Fibroblast of upper back skin (primary cell): ENCODE measurements at places on chromosomes 11 and 22.
A peak's percentile ranks its signal among the peaks of the same experiment; 100 is the strongest.

DNA sequence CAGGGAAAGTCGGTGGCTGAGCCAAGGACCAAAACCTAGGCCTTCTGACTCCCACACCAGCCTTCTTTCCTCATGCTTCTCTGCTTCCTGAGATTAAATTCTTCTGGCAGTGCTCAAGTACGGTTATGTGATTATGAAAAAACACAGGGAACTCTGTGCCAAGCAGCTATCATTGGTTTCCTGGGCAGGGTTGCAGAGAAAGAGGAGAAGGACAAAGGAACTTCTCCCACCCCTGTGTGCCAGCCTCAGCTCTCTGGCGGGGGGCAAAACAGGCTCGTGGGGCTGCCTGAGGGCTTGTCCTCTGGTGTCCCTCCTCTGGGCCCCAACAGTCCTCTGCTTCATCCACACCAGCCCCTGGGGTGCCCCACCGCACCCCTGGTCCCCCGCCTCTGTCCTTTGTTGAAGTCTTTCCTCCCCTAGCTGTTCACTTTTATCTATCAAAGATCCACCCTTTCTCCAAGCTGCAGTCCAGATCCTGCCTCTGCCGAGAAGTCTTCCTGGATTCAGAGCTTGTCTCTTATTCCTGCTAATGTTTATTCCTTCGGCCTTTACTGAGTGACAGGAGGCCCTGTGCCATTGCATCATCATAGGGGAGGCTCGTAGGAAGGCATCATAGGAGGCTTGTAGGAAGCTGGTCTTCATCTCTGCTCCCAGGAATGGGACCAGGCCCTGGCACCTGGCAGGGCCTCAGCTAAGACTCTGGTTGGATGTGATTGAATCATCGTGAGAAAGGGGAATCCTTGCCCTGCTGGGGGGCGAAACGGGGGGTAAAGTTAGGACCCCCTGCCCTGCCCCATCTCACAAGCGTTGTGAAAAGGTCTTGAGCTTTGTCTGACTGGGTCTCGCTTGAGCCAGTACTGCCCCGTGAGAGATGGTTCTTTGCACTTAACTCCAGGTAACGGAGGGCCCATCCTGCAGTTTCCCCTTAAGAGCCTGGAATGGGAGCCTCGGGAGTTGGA, 11.5 kb upstream of the FTH1 start:
- no peak for DNase-seq

DNA sequence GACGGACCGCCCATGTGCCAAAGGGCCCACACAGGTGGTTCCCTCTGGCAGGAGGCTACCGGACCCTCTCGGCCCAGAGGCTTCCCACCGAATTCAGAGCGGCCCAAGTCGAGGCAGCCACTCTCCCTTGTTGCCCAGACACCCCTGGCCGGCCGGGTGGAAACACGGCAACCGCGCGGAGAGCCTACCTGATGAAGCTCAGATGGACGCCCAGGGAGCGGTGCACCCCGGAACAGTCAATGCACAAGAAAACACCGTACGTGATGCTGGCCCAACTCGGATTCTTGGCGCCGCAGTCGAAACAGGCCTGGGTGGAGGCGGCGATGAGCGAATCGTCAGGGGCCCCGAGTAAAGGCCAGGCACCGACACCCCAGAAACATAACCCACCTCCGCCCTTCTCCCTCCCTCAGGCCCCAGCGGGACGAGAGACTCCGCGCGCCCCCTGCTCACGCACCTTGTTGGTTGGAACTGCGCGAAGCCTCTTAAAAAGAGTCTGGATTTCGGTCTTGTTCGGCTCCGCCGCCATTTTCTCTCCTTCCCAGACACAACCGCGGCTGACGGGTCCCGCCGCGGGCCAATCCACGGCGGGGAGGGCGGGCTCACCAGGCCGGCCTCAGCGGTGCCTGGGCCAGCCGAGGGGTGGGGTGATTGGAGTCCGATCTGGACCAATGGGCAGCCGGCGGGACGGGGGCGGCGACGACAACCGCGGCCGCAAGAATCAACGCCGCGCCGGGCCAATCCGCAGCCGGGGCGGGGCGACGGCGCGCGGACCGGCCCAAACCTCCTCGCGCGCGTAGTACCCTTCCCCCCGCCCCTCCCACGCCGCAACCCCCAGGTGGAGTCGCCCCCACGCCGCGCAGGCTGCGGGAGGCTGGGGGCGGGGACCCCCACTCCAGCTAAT, at the start of gene ARFGAP2:
Gene ARFGAP2, minus strand, starts transcription at position 552 of the 901 bp plus-strand sequence. Its CDS starts 26 bp downstream, at position 526.
- DNase-seq: peak; percentile 95

GRCh38 chr11:2555336-2555735, 110.5 kb downstream of the KCNQ1 start:
- DNase-seq: no peak

DNA sequence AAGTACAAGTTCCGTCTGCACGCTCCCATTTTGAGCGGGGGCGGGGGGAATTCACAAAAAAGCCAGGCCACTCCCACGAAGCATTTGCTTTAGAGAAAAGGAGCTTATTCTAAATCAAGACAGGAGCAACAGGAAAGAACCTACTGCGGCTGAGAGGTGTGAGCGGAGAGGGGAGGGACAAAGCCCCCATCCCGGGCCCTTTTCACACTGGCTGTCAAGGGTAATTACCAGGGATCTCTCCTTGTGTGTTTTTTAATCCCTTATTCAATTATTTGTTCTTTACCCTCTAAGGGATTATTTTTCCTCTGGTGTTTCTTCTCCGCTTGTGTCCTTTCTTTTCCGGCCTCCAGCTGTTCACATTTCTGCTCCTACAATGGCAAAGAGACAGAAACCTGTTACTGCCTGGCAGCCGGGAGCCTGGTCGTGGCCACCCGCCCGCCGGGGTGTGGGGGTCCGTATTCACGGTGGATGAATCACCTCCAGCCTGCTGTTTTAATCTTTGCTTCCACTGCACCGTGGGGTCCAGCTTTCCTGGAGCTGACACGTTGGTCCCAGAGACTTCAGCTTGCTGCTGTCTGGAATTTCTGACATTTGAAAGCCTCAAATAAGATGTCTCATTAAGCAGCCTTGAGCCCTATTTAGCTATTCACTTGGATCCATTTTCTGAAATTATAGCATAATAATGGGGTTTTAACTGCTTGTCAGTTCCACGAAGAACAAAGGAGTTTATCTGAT, 61.4 kb upstream of the FADD start:
- DNase-seq: no peak

DNA sequence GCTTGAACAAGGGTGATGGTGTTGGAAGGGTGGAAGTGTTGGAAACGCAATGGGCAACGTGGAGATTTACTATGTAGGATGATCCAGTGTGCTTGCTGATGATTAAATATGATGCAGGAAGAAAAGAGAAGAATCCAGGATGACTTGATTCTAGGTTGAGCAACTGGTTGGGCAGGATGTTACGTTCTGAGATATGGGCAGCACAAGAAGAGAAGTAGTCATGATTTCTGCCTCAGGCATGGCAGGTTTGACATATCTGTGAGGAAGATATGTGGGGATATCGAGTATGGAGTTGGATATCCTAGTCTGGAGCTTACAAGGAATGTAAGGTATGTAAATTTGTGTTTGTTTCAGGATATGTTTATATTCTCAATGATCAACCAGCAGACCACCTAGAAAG, 1.9 kb downstream of the OR52K1 start:
- no peak for DNase-seq

GRCh38 chr11:122670131-122670530, 14.6 kb downstream of the UBASH3B start:
- no peak for DNase-seq

DNA sequence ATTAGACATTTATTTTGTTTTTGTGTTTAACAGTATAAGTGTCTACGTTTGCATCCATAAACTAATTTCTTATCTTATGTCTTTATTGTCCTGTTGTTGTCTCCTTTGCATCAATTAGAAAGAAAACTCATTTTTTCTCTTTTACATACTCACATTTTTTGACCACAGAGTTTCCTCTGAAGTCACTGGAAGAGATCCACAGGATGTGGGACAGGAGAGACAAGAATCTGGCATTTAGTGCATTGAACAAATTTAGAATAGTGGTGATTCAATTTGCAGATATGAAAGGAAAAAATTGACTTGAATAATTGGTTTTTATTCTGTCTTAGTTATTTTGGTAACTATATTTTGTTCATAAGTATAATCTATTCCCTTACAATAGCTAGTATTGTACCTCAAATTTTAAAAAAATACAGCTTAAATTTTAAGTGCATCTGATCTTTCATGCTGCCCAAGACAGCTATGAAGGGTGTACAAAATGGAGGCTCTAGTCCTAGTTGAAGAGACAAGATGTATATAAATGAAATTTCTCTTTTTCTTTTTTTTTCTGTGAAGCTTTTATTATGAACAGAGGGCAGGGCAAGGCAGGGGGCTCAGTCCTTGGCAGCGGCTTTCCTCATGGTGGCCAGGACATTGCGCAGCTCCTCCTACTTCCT, 24.4 kb downstream of the HORMAD2 start:
- peak; percentile 40 for DNase-seq

- DNase-seq: no peak
Measured at GRCh38 chr11:70762810-70763209, 364.5 kb downstream of the CTTN start.

- no peak for DNase-seq
Measured at GRCh38 chr11:48020092-48020755, 39.9 kb downstream of the PTPRJ start.

- DNase-seq: no peak
Measured at GRCh38 chr11:123454060-123454651, 24.1 kb downstream of the GRAMD1B start.

DNA sequence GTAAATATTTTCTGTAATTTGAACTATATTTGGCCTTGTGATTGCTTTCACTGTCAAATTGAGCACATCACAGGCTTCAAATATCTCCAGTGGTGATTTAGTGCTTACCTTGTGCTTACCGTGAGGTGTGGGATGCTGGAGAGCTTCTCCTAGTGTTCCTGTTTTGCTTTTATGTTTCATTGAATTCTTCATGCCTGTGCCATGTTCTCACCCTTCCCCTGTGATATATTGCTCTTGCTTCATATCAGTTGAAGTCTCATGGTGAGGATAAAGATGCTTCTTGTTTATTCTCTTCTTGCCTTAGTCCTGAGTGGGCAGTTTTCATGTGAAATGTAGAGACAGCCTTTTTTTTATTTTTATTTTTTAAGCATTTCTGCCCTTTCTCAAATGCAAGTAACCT, 198.0 kb upstream of the PDGFD start:
- DNase-seq: no peak

DNA sequence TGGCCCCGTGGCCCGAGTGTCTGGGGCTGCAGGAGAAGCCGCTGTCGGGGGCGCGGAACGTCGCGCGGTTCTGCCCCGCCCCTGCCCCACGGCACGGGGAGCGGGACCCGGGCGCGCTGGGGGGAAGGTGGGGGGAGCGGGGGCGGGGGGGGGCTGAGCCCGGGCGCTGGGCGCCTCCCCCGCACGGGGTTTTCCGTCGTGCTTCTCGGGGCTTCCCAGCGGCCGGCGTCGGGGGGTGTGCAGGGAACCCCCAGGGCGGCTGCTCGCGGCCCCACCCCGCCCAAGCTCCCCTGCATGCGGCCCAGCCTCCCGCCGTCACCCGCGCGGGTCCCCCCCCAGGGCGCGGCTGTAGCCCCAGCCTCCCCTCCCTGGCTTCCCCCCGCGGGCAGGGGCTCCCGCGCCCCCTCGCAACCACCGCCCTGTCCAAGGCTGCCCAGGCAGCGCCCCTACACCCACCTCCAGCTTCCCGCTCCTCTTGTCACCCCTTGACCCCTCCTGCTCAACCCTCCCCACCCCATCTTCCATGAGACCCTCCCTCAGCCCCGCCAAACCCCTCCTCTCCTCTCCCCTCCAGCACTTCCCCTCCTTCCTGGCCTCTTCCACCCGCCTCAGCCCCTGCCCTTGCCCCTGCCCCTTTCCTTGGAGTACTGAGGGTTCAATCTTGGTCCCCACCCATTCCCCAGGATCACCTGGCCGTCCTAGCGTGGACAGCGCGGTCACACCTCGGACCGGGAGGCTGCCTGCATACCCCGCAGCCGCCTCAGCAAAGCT, 1.7 kb downstream of the IL17REL start:
- DNase-seq: no peak

- DNase-seq: no peak
Measured at GRCh38 chr11:46307785-46308341, 30.4 kb downstream of the CREB3L1 start.

GRCh38 chr11:95595973-95596489, 193.6 kb downstream of the FAM76B start:
- DNase-seq: peak; percentile 71

GRCh38 chr11:131392528-131393255, 22.3 kb downstream of the NTM start:
- DNase-seq: peak; percentile 28

DNA sequence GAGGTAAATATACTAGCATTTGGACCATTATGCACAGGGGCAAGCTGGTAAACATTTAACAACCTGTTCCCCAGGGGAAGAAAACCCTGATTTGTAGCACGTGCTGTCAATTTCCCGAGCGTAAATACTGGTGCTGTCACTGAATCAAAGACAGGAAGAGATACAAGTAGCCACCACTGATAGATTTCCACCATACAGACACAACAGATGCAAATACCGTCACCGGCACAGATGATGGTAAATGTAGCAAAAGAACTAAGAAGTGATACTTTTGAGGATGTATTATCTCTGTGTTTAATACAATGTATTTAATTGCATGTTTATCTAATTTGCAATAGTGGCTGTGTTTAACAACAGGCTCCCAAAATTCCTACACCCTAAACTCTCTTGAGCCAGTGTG, 39.6 kb downstream of the SHISAL1 start:
- no peak for DNase-seq

DNA sequence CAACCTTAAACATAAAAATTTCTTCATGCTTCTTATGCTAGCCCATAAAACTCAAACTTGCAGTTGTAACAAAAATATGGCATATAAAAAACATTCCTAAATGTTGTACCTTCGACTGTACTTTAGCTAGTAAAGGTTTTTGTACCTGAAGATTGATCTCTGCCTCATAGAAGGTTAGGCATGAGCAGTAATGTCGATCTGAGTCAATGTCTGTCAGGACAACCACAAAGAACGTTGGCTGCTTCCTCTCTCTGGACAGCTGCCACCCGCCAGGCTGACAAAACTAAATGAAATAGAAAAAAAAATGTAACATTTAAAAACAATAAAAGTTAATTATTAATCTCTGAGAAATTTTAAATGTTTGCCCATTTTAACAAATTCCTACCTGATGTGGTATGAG, 251.3 kb downstream of the SBF2 start:
- DNase-seq: no peak

- DNase-seq: no peak
Measured at GRCh38 chr11:69630424-69630823, 10.5 kb upstream of the CCND1 start.

DNA sequence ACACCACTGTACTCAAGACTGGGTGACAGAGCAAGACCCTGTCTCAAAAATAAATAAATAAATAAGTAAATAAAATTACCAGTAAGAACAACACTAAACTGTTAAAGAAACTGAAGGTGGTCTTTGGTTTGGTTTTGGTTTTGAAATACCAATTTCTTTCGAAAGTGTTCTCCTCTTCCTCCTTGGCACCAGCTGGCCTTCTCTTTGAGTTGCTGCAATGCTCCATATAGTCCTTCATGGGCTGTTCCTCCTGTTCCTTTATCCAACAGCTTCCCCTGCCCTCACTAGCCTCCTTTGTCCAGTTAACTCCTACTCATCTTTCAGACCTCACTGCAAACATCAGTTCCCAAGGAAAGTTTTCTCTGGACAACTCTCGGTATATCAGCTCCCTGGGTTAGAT, 5.0 kb upstream of the UVRAG start:
- DNase-seq: no peak
